ENCODE measurements at places on chromosomes 12 and 14.

GRCh38 chr12:27429606-27430005 is 16.9 kb upstream of the SMCO2 start:
- DNase-seq = no peak

DNA sequence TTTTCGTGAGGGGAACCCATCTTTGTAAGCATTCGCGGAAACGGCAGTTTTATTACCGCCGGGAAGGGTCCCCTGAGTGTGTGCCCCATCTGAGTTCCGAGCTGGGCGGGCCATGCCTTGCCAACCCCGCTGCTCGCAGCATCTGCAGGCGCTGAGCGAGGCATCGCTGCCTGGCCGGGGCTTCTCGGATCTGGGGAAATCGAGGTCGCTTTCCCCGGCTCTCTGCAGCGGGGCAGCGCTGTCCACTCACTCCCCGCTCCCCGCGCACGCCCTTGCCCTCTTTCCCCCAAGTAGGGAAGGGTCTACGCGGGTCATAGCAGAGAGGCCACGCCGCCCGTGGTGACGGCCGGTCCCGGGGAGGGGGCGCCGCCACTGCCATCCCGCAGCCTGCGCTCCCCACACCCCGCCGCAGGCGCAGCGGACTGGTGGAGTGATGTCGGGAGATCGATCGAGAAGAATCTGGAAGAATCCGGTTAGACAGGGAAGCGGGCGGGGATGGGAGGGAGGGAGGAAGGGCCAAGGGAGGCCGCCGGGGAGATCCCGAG is 507 bp upstream of the FKBP4 start:
- DNase-seq = no peak

GRCh38 chr14:32121536-32121935 is 44.4 kb downstream of the ARHGAP5 start:
- DNase-seq = no peak

DNA sequence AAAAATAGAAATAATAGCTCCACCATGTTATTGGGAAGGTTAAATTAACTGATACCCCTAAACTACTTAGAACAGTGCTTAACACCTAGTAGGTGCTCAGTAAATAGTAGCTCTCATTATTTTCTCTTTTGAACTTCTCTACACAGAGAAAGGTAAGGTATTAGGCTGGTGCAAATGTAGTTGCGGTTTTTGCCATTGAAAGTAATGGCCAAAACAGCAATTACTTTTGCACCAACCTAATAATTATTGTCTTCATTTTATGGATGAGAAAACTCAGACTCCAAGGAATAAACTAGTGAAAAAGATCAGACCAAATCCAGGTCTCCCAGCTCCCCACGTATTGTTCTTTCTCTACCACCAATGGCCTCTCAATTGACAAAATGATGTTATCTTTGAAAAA is 157.2 kb upstream of the TMPO start:
- DNase-seq = no peak

DNA sequence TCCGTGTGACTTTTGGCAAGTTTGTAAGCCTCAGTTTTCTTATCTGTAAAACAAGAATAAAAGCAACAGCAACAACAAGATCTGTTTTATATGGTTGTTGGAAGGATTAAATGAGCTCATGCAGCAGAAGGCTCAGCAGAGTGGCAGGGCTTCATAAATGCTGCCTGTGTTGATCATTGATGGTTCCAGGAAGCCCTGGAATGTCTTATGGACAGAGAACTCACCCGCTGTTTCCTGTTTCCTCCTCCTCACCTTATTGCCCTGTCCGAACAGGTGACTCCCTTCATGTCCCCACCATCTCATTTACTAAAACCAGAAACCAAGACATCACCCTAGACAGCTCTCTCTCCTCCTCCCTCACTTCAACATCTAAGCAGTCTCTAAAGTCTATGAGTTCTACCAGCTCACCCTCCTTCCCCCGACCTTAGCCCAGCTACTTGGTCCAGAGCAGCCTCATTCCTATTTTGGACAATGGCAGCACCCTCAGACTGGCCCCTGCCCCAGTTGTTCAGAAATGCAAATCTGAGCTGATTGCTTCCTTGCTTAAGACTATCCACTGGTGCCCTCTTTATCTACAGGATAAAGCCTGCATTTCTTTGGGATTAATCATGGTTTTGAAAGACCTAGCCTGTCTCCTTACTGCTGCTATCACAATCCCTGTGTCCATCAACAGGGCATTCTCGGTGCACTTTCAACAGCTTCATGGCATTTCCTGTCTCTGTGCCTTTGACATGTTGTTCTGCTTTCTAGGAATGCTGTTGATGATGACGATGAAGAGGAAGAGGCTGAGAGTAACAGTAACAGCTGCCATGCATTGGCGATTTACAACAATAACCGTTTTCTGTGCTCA is 21.4 kb upstream of the GSG1 start:
- DNase-seq = no peak

- no peak for DNase-seq
Observed at GRCh38 chr14:99575043-99576023, 28.7 kb downstream of the CCDC85C start.

GRCh38 chr12:12519354-12519998 is 43.2 kb downstream of the DUSP16 start:
- DNase-seq = no peak

DNA sequence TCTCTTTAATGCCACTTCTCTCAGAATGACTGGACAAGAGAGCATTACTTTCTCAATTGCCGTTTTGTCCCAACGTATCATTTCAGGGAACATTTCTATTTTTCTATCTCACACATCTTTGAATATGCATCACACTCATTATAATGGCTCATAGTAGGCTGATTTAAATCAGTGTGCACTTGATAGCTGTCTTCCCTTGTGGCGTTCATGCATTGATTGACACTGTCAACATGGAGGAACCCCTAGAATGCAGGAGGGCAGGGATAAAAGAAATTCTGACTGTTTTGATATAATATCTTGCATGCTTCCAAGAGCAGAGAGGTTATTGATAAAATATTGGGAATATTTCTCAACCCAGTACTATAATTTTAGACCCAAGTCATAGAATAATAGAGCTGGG is 1528.9 kb upstream of the FLRT2 start:
- DNase-seq = no peak
